ENCODE measurements at places on chromosomes 16 and 17. TPM values are rescaled to one million over a fixed set of nuclear protein-coding genes. Genes with fewer than 3 reads are reported as not detected.

The GGNBP2 gene
- 58.2 TPM for total RNA-seq

The TEKT1 gene
- not detected for total RNA-seq

The C16orf74 gene
- 30.0 TPM for total RNA-seq

The TMIGD1 gene
- not detected for total RNA-seq

The USP22 gene
- total RNA-seq, result 210 TPM

The SLC6A4 gene
- 0.30 TPM for total RNA-seq

The C17orf100 gene
- total RNA-seq, result 0.76 TPM

The CCDC154 gene
- 1.7 TPM for total RNA-seq

The AGRP gene
- total RNA-seq, result not detected

The CTRB1 gene
- total RNA-seq, result 5.6 TPM

The ZP2 gene
- total RNA-seq, result not detected

The DPEP1 gene
- total RNA-seq, result 1.1 TPM

GRCh38 chr17:39735882-39736281 lies 1.9 kb upstream of the GRB7 start:
- no peak overlapping the region for H3K27ac ChIP-seq
- H3K4me1 ChIP-seq, result peaks cover 27% of the 10 kb centered on the region
- no peak for DNase-seq
- no peaks in the 10 kb centered on the region for H3K36me3 ChIP-seq

DNA sequence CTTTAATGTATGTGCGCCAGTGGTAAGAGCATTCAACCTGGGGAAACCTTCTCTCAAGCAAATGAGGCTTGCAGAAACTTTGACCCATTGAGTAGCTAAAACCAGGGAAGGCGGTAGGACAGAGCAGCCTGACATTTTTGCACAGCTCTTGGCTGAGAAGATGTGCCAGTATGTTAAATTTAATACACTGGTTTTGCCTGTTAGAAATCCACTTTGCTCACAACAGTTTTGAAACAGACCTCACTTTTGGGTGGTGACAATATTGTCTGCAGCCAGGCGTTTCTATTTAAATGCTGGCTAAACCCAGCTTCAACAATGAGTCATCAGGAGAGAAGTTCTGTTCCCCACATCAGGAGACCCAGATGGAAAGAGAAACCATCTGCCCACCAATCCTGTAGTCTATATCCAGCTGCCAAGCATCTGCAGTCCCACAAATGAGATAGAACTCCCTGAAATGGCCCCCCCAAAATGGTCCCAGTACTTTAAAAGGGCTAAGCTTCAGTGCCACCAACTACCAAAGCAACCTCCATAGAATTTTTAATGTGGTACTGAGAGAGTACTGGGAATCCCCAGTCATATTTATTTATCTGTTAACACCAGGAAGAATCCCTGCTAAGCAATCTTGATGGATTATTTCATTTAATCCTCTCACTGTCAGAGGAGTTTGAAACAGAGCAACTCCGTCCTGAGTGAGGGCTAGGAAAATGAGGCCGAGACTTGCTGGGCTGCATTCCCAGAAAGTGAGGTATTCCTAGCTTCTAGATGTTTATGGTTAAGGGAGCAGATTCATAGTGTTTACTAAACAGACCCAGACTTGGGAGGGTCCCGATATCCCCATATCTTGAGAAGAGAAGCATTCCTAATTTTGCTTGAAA lies 29.0 kb upstream of the CLEC3A start:
- no peaks in the 10 kb centered on the region for H3K27me3 ChIP-seq
- H3K27ac ChIP-seq, result no peak overlapping the region
- H3K4me1 ChIP-seq, result peaks cover 7% of the 10 kb centered on the region
- no peak overlapping the region for H3K4me3 ChIP-seq
- no peaks in the 10 kb centered on the region for H3K36me3 ChIP-seq

DNA sequence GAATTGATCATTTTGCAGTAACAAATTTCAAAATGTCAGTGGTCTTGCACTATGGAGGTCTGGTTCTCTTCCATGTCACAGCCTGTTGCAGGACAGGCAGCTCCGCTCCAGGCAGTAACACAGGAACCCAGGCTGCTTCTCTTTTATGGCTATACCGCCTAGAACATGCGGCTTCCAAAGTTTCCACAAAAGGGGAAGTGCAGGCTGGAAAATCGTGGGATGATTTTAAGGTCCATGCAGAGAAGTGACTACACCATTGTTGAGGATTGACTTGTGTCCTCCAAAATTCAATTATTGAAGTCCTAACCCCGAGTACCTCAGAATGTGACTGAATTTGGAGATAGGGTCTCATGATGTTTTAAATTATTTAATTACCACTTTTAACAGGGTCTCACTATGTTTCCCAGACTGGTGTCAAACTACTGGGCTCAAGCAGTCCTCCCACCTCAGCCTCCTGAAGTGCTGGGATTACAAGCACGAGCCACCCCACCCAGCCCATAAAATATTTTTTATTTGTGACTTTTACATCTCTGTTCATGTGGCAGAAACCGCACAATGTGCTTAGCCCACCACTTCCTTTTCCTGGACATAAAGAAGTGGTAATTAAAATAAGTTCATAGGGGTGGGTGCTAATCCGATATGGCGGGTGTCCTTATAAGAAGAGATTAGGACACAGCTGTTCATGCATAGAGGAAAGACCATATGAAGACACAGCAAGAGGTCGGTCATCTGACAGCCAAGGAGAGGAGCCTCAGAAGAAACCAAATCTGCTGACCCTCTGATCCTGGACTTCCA lies 279.2 kb upstream of the RPL38 start:
- H3K4me3 ChIP-seq, result no peak overlapping the region
- H3K4me1 ChIP-seq, result no peaks in the 10 kb centered on the region
- DNase-seq, result no peak

DNA sequence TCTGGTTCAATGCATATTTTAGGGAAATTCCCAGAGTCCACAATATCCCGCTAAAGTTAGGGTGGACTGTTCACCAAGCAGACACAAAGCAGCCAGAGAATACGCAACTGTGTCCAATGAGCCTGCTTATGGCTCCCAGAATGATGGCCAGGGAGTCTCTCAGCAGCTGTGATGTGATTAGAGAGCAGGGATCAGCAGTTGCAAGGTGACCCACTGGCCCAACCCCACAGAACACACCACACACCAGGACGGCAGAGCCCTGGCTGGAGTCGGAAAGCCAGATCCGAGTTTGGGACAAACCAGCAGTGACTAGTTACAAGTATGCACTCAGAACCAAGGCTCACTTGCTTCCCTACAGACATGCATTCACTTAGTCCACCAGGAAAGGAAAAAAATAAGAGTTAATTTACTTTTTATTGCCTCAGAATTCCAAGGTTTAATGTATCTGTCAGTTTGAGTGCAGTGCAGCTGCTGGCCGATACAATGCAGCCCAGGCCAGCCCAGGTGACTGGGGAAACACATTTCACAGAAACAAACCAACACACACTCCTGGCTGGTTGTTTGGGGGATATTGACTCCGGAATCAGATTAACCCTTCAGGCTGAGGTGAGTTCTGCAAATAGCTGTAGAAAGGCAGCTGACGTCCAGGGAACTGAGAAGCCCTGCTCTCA lies 121.7 kb downstream of the HIC1 start:
- no peaks in the 10 kb centered on the region for H3K4me1 ChIP-seq
- no peak overlapping the region for H3K4me3 ChIP-seq
- H3K27me3 ChIP-seq, result no peaks in the 10 kb centered on the region
- H3K27ac ChIP-seq, result no peak overlapping the region

GRCh38 chr17:59519132-59519531 lies 46.3 kb upstream of the DHX40 start:
- no peaks in the 10 kb centered on the region for H3K36me3 ChIP-seq
- no peak overlapping the region for H3K4me3 ChIP-seq
- no peak overlapping the region for H3K27ac ChIP-seq
- DNase-seq, result no peak
- H3K27me3 ChIP-seq, result no peaks in the 10 kb centered on the region
- H3K4me1 ChIP-seq, result peaks cover 10% of the 10 kb centered on the region

DNA sequence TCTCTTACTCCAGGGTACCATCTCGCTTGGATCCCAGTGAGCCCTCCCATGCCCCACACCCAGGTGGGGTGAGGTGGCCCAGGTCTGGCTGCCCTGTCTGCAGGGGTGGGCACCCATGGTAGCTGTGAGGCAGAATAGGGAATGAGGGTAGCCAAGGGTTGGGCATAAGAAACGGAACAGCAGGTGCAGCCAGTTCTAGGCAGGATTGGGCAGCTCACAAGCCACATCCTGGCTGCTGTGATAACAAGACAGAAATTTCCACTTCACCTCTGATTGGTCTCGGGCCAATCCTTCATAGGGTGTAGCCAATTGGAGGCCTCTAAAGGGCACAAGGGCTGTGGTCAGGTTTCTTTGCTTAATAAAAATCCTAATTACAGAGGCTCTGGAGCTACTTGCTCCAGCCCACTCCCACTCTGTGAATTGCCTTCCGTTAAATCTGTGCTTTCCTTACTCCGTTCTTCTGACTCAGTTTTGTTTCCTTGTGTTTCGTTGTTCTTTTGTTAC lies 1.5 kb upstream of the ARHGDIG start:
- H3K27ac ChIP-seq, result no peak overlapping the region
- H3K36me3 ChIP-seq, result no peaks in the 10 kb centered on the region
- no peaks in the 10 kb centered on the region for H3K4me1 ChIP-seq
- no peak overlapping the region for H3K4me3 ChIP-seq

DNA sequence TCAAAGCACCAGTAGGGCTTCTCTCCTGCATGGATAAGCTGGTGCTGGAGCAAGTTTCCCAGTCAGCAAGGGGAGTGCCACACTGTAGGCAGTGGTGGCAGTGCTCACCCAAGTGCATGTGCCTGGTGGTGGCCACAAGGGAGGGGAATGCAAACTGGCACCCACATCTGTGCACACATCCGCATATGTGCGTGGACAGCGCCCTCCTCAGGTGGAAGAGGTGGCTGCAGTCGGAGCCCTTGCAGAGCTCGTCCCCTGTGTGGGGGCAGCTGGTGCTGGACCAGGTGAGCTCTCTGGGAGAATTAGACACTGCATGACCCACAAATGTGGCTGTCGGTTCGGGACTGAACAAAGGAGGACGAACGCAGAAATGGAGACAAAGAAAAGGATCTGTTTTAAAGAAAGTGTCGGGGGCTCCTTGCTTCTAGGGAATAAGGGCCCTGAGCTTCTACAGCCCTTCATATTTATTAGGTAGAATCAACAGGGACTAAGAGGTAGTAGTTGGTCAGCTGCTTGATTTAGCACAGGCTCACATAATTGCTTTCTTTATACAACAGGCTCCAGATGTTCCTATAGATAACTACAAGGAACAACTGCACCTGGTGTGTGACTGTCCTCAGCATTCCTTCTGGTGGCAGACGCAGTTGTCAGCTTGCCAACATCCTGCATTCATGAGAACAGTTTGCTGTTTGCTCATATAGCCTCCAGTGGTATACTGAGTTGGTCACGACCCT lies 5.3 kb upstream of the ZNF689 start:
- H3K4me3 ChIP-seq, result no peak overlapping the region
- no peaks in the 10 kb centered on the region for H3K36me3 ChIP-seq
- no peak overlapping the region for H3K27ac ChIP-seq
- peaks cover 11% of the 10 kb centered on the region for H3K4me1 ChIP-seq
- H3K27me3 ChIP-seq, result no peaks in the 10 kb centered on the region
- peak; percentile 48 for DNase-seq

DNA sequence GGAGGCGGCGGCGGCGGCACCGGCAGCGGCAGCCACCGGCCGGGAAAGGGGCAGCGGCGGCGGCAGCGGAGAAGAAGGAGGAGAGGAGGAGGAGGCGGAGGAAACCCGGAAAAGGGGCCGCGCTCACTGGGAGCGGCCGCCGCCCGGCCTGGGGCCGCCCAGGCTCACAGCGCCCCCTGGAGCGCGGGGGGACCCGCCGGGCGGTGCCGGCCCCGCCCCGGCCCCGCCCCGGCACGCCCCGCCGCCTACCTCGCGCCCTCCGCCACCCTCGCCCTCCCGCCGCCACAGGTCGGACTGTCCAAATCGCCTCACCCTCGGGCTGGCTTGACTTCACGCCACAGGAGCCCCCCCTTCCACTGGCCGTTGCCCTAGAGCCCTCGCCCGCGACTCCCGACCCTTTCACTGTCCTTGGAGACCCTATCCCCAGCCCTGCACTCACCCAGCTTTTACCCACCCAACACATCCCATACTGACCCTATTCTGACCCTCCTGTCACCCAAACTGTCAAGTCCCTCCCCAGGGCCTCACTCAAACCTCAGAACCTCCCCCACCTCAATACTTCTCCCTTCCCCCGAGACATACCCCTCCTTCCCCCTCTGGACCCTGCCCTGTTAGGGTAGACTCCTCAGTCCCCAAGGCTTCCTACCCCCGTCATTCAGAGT lies at the start of gene CSNK2A2:
CSNK2A2 (minus strand) TSS at position 85 of the 662 bp plus-strand sequence. CDS start 370 bp downstream, outside the sequence.
- peaks cover 16% of the 10 kb centered on the region for H3K4me1 ChIP-seq
- DNase-seq, result peak; percentile 32
- H3K27me3 ChIP-seq, result no peaks in the 10 kb centered on the region
- peak within 1 kb of the TSS; percentile 18 for H3K27ac ChIP-seq
- H3K36me3 ChIP-seq, result peaks cover 27% of the 10 kb centered on the region

DNA sequence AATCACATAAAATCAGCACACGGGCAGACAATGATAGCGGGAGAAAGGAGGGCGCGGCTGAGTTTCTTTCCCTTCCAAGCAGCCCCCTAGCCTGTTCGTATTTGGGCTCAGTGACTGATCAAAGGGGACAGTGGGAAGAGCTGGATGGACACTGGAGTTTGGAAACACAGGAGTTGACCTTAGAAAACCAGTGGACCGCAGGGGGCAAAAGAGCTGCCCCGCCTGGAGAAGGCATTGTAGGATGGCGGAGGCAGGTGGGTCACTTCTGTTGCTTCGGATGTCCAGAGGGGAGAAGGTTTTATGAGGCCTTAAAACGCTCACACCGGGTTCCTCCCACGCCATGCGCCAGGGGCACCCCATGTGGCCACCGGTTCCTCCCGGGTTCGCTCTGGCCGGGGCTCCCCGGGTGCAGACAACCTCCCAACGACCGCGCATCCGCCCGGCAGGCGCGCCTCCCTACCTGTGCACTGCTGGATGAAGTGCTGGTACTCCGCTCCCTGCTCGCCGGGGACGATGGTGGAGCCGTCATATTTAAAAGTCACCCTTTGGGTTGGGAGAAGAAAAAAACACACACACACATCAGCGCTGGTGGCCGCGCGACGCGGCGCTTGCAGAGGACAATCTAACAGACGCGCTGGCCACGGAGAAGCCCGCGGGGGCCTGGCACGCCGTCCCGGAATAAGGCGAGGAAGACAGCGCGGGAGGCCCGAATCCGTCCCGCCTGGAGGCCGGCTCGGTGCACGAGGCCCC lies 662 bp downstream of the COTL1 start:
- peak overlapping the region; percentile 85 for H3K4me3 ChIP-seq
- H3K36me3 ChIP-seq, result peaks cover 23% of the 10 kb centered on the region
- DNase-seq, result no peak
- H3K27ac ChIP-seq, result peak overlapping the region; percentile 86
- H3K4me1 ChIP-seq, result peaks cover 57% of the 10 kb centered on the region
- no peaks in the 10 kb centered on the region for H3K27me3 ChIP-seq

DNA sequence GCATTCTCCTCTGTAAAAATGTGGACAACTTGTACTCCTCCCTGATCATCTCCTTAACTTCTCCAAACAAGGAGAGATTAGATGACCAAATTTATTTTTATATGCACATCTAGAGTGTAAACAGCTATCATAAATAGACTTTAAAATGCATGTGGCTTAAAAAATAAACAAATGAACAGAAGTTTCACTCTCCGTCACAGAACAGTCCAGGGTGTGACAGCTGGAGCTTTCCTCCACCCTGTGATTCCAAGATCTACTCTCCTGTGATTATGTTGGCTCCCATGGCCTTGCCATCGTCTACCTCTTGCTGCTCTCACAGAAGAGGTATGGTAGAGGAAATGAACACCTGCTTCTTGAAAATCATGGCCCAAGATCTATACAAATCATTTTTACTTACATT lies 560.2 kb downstream of the TOX3 start:
- no peak overlapping the region for H3K4me3 ChIP-seq
- no peaks in the 10 kb centered on the region for H3K36me3 ChIP-seq
- no peak for DNase-seq

GRCh38 chr17:70357190-70357589 lies 187.9 kb downstream of the KCNJ2 start:
- no peaks in the 10 kb centered on the region for H3K36me3 ChIP-seq
- no peaks in the 10 kb centered on the region for H3K4me1 ChIP-seq
- H3K4me3 ChIP-seq, result no peak overlapping the region
- DNase-seq, result no peak
